ENCODE measurements at places on chromosomes 1 and 21.

DNA sequence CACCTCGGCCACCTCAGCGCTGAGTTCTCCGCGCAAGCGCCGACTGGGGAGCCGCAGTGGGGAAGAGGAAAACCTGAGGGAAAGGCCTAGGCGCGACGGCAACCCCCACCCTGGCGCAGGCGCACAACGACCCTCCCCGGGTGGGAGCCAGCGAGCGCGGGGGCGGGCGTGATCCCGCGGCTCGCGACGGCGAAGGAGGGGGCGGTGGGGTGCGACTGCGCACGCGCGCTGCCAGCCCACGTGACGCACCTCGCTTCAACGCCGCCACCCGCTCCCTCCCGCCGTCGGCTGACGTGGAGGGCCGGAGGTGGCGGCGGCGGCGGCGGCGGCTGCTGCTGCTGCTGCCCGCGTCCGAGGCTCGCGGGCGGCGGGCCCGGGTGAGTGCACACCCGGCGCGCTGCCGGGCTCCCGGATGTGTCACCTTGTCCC, at the start of the genes PIGP and TTC3:
Gene PIGP, minus strand, starts transcription at position 84 of the 429 bp plus-strand sequence. CDS start 556 bp downstream, outside the sequence.
Gene TTC3, plus strand, starts transcription at position 267 of the 429 bp plus-strand sequence. CDS start 14,004 bp downstream, outside the sequence.
- peak; percentile 97 for DNase-seq

DNA sequence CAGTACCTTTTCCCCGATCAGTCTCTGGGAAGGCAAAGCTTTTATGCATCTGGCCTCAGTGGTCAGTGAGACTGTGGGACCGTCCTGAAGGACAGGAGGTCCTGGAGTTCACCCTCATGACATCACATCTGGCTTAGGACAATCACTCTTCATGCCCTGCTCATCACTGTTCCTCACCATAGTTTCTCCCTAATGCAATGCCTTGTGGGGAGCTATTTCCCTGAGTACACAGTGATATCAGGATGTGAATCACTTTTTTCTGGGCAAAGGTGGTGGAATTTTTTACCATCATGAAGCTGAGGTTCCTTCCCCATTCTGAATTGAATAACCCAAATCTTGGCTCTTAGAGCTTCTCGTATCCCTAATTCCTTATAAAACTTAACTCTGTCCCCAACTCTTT, 34.8 kb upstream of the CFAP126 start:
- DNase-seq = no peak

DNA sequence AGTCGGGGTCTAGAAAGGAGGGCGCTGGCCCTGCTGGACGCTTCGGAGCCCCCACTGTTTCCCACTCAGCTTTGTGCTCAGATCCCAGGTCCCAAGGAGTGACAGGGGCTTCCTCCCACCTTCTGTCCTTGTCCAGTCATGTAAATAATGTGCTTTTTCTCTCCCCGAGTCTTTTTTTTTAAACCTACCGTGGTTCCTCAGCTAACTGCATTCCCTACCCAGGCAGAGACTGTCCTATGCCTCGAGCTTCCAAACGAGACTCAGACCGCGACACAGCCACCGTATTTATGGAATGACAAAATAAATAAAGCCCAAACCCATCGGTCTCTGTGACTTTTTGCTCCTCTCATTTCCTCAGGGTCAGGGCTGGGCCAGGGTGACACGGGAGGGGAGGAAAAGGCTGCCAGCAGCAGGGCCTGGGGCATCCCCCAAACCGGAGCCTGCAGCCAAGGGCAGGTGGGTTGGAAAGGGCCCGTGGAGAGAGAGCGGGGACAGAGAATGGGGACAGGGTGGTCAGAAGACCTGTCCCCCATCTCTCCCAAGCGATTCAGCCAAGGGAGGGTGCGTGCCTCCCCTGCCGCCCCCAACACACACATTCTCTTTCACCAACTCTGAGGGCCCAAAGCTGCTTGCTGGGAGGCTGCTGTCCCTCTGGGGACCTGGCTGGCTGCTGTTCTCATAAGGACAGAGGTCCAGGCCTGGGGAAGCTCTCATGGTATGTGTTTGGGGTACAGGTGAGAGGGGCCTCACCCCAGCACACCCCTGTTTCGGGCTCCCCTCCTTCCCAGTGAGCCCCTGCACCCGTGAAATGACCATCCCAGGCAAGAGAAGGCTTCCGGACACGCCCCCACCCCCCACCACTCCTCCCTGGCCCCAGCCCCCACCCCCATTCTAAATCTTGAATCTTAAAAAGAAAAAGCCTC, 55.4 kb downstream of the KCNAB2 start:
- no peak for DNase-seq

- DNase-seq = no peak
Observed at GRCh38 chr1:101247404-101248287, 10.8 kb downstream of the S1PR1 start.

- no peak for DNase-seq
Observed at GRCh38 chr1:35287807-35288640, 19.5 kb downstream of the ZMYM4 start.

DNA sequence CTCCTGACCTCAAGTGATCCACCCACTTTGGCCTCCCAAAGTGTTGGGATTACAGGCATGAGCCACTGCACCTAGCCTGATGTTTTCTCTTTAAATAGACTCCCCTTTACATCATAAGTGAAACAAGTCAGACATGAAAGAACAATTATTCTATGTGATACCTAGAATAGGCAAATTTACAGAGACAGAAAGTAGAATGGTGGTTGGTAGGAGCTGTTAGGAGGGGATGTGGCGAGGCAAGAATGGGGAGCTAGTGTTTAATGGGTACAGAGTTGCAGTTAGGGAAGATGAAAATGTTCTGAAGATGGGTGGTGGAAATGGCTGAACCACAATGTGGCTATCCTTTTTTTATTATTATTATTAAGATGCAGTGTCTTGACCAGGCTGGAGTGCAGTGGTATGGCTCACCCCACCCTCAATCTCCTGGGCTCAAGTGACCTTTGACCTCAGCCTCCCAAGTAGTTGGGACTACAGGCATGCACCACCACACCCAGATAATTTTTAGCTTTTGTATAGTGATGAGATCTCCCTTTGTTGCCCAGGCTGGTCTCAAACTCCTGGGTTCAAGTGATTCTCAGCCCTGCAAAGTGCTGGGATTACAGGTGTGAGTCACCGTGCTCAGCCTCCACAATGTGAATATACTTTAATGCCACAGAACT, 28.4 kb downstream of the ELF3 start:
- no peak for DNase-seq

- DNase-seq = peak; percentile 98
Observed at GRCh38 chr1:2300851-2301606, 72.9 kb downstream of the SKI start.

GRCh38 chr1:40948741-40949443, 30.6 kb upstream of the CTPS1 start:
- peak; percentile 18 for DNase-seq

GRCh38 chr21:34857874-34858273, 189.1 kb downstream of the CLIC6 start:
- no peak for DNase-seq

- no peak for DNase-seq
Observed at GRCh38 chr1:95716550-95716949, 482.5 kb downstream of the RWDD3 start.

- DNase-seq = no peak
Observed at GRCh38 chr21:45901061-45901690, 80.4 kb upstream of the COL6A1 start.

DNA sequence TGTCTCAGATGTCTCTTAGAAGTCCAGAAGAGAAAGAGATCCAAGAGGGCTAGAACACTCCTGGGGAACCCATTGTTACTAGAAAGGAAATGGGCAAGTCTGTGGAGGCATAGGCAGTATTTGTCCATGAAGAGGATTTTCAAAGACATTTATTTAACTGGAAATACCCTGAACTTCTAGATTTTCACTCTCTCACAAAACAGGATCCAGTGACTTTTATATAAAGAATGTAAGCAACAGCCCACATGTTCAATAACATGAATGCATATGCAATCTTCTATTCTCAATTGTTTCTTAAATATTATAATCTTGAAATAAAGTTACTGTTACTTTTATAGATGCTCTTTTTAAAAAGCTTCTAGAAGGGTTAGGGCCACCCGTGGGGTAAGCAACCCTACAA, 53.4 kb downstream of the TBX15 start:
- no peak for DNase-seq

DNA sequence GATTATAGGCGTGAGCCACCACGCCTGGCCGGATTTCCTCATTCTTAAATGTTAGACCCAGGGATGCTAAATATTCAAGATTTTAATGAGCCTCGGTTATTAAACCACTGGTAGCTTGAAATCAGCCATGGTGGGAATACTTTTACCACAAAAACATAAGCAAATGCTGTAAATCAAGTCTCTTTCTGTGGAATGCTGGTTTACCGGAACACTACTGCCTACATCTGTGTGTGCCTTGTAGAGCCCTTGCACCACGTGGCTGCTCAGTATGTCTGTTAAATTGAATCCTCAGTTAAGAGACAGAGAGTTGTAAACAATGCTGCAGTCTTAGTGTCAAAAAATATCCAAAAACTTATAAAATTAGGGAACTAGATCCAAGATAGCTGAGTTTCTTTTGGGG, 26.8 kb upstream of the CNN3 start:
- DNase-seq = no peak

- DNase-seq = no peak
Observed at GRCh38 chr1:175951627-175952026, 208.2 kb upstream of the TNR start.

GRCh38 chr1:26321315-26322041, 3.7 kb downstream of the CD52 start:
- peak; percentile 85 for DNase-seq

- no peak for DNase-seq
Observed at GRCh38 chr21:25179116-25179515, 428.2 kb downstream of the MRPL39 start.

DNA sequence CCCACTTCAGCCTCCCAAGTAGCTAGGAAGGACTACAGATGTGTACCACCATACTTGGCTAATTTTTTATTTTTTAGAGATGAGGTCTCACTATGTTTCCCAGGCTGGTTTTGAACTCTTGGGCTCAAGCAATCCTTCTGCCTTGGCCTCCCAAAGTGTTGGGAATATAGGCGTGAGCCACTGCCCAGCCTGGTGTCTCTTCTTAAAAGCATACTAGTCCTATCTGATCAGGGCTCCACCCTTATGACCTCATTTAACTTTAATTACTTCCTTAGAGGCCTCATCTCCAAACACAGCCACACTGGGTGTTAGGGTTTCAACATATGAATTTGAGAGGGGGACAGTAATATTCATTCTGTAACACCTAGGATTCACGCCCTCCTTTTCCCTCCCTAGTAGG, 130.9 kb downstream of the GLIS1 start:
- no peak for DNase-seq

DNA sequence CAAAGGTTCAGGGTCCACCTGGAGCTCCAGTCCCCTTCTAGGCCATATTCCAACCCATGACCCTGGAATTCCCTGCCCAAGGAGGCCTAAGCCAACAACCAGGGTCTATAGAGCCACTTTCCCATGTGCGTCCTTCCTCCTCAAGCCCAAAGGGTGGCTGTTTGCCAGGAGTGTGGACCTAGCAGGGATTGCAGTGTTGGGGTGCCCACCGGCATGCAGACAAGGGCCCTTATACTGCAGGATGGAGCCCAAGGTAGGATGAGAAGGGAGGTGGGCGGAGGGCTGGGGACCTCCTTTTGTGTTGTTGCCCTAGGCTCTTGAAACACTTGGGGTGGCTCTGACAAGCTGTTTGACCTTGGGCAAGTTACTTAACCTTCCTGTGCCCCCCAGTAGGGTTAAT, 19.7 kb upstream of the ADGRB2 start:
- DNase-seq = no peak

Data from CMK (cell line).